ENCODE measurements at places on chromosomes 1 and 21.
A peak's percentile ranks its signal among the peaks of the same experiment; 100 is the strongest.

GRCh38 chr1:53662169-53662568 is 76.8 kb downstream of the GLIS1 start:
- DNase-seq = no peak
- no peak overlapping the region for H3K4me3 ChIP-seq
- no peak overlapping the region for H3K27ac ChIP-seq
- peaks cover 26% of the 10 kb centered on the region for H3K27me3 ChIP-seq

DNA sequence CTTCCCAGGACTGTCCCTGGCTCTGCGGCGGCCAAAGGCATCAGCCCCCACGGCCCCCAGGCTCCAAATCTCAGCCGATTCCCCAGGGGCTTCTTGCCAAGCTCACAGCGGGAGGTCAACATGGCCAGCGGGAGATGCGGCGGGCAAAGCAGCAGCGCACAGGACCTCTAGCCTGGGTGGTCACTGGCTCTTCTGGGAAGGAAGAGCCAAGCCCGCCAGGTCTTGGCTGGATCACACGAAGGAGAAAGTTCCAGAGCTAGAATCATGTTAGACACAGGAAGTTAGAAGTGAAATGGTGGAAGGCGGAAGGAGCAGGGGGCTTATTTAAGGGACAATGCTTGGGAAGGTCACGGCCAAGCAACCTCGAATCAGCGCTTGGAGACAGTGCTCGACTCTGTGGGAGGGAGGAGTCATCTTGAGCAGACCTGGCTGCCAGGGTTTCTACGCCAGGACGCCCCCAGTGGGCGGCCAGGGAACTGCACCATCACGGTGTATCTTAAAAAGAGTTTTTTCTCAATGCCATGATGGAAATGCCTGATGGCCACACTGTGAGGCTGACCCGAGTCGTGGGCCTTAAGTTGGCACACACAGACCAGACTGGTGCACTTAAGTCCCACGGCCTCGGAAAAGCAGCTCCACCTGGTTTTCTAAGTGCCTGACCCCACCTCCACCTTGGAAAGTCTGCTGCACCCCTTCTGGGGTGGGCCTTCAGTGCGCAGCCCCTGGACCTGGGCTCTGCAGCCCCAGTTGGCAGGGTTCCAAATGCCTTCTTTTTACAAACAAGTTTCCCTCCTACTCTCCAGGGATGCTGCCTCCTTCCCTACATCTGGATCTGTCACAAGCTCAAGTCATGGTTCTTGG is 29.3 kb downstream of the SLC66A1 start:
- no peaks in the 10 kb centered on the region for H3K36me3 ChIP-seq
- peak; percentile 62 for DNase-seq
- H3K4me1 ChIP-seq = peaks cover 30% of the 10 kb centered on the region
- no peak overlapping the region for H3K27ac ChIP-seq

DNA sequence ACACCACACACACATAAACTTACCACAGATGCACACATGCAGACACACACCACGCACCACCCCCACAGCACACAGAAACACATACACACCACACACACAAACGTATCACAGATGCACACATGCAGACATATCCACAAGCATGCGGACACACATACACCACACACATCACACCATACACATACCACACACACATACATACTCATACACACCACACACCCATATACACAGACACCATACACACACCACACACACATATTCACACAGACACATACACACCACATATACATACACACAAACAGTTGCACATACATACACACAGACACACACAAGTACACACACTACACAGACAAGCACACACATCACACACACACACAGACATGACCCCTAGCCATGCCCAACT is 37.5 kb upstream of the PDE9A start:
- H3K27me3 ChIP-seq = peaks cover 3% of the 10 kb centered on the region
- no peak overlapping the region for H3K4me3 ChIP-seq
- no peaks in the 10 kb centered on the region for H3K4me1 ChIP-seq
- H3K27ac ChIP-seq = no peak overlapping the region
- DNase-seq = no peak

- H3K36me3 ChIP-seq = peaks cover 17% of the 10 kb centered on the region
- no peak for DNase-seq
- no peak overlapping the region for H3K27ac ChIP-seq
- H3K4me3 ChIP-seq = no peak overlapping the region
These were observed 3.7 kb downstream of the GADD45A start for GRCh38 chr1:67688526-67689219.

GRCh38 chr1:236759252-236759859 is 35.7 kb upstream of the MTR start:
- H3K36me3 ChIP-seq = no peaks in the 10 kb centered on the region
- no peaks in the 10 kb centered on the region for H3K4me1 ChIP-seq
- DNase-seq = peak; percentile 37
- H3K27me3 ChIP-seq = no peaks in the 10 kb centered on the region

- H3K27ac ChIP-seq = no peak overlapping the region
- H3K36me3 ChIP-seq = no peaks in the 10 kb centered on the region
- H3K27me3 ChIP-seq = no peaks in the 10 kb centered on the region
- H3K4me3 ChIP-seq = no peak overlapping the region
- no peak for DNase-seq
- peaks cover 30% of the 10 kb centered on the region for H3K4me1 ChIP-seq
These were observed 15.6 kb upstream of the ECE1 start for GRCh38 chr1:21305900-21306189.

GRCh38 chr1:87389011-87389410 is 60.3 kb downstream of the LMO4 start:
- H3K4me1 ChIP-seq = peaks cover 16% of the 10 kb centered on the region
- no peak for DNase-seq
- H3K4me3 ChIP-seq = no peak overlapping the region
- no peaks in the 10 kb centered on the region for H3K36me3 ChIP-seq

DNA sequence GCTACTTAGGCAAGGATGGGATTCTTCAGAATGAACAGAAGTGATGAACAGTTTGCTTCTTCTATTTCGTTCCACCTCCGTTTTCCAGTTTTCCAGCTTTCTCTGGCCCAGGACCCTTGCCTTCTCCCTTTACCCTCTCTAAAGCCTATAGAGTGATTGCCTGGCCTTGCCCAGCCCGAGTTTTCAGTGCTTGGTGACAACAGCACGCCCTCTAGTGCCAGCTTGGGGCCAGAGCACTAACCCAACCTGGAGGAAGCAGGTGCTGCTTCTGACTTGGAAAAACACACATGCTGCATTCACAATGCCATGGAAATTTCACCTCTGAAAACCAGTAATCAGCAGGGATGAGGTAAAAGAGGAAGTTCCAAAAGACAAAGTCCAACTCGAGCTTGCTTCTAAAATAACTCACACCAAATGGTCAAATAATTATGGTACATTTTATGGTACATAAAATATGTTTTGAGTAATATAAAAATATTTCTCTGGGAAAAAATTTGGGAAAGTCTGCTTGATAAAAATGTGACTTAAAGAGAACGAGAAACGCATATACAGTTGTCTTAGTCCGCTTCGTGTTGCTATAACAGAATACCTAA is 26.1 kb downstream of the UBE2T start:
- no peaks in the 10 kb centered on the region for H3K36me3 ChIP-seq
- H3K4me1 ChIP-seq = no peaks in the 10 kb centered on the region
- no peak overlapping the region for H3K4me3 ChIP-seq

DNA sequence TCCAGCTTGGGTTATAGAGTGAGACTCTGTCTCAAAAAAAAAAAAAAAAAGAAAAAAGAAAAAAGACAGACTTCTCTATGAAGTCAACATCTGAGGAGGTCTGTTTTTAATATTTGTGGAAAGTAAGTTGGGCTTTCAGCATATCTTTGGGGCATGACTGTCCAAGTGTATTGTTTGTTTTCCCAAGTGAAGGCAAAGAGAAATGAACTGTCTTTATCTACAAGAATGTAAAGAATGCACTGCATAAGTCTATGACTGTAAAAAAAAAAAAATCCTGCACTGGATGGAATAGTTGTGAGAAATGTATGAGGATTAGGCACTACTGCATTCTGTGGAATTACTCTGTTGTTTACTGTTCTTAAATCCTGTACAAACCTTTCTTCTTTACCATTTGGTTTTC is 45.6 kb upstream of the TMEM61 start:
- no peak overlapping the region for H3K27ac ChIP-seq
- no peaks in the 10 kb centered on the region for H3K36me3 ChIP-seq
- no peaks in the 10 kb centered on the region for H3K4me1 ChIP-seq
- H3K4me3 ChIP-seq = no peak overlapping the region

- H3K27ac ChIP-seq = no peak overlapping the region
- no peaks in the 10 kb centered on the region for H3K4me1 ChIP-seq
- no peaks in the 10 kb centered on the region for H3K36me3 ChIP-seq
- H3K27me3 ChIP-seq = no peaks in the 10 kb centered on the region
- no peak for DNase-seq
These were observed 117.5 kb downstream of the PRDM16 start for GRCh38 chr1:3186526-3186921.

- no peaks in the 10 kb centered on the region for H3K27me3 ChIP-seq
- H3K27ac ChIP-seq = no peak overlapping the region
- DNase-seq = no peak
- no peaks in the 10 kb centered on the region for H3K36me3 ChIP-seq
- no peaks in the 10 kb centered on the region for H3K4me1 ChIP-seq
These were observed 420.6 kb upstream of the DAB1 start for GRCh38 chr1:57844382-57844980.

Data from HCT116 (cell line).